T47D (cell line): ENCODE measurements at places on chromosomes 7 and 10.
A peak's percentile ranks its signal among the peaks of the same experiment; 100 is the strongest.

GRCh38 chr10:58486821-58487220 lies 25.9 kb upstream of the BICC1 start:
- DNase-seq: no peak

- DNase-seq: no peak
Measured at GRCh38 chr10:62709200-62709599, 95.3 kb upstream of the ADO start.

DNA sequence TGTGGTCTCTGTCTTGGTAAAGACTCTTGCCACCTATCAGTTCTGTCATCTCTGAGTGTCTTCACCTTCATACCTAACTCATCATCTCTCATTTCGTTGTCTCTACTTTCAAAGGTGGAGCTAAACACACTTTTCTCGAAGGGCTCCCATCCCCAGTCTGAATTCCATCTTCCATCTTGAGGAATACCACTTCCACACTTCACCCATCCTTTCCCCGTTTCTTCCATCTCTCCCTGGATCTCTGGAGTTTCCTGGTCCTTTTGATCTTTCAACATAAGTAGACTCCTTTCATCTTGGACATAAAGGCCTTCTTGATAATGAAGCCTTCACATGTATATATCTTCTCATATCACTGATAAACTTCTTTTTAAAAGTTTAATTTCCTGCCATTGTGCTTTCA lies 120.8 kb upstream of the NOBOX start:
- DNase-seq: no peak

- DNase-seq: no peak
Measured at GRCh38 chr7:34762764-34763163, 104.7 kb downstream of the NPSR1 start.

- DNase-seq: no peak
Measured at GRCh38 chr10:118971876-118972275, 57.6 kb upstream of the NANOS1 start.

DNA sequence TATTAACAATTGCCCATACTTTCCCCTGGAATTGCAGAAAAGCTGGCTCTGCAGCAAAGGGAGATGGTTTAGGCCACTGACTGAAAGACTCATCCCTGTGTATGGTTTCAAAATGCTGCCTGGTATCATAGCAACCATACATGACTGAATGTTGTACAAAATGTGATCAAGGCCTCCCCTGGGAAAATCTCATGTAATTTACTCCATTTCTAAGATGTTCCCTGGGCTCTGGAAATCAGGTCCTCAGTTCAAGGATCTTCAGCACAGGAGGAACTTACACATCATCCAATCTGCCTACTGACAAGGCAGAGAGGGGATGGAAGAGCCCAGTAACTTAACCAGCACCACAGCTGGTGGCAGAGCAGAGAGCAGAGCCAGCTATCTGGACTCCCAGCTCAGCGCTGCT lies 111.8 kb downstream of the JAZF1 start:
- no peak for DNase-seq

GRCh38 chr7:78780560-78780959 lies 672.9 kb downstream of the MAGI2 start:
- peak; percentile 10 for DNase-seq

DNA sequence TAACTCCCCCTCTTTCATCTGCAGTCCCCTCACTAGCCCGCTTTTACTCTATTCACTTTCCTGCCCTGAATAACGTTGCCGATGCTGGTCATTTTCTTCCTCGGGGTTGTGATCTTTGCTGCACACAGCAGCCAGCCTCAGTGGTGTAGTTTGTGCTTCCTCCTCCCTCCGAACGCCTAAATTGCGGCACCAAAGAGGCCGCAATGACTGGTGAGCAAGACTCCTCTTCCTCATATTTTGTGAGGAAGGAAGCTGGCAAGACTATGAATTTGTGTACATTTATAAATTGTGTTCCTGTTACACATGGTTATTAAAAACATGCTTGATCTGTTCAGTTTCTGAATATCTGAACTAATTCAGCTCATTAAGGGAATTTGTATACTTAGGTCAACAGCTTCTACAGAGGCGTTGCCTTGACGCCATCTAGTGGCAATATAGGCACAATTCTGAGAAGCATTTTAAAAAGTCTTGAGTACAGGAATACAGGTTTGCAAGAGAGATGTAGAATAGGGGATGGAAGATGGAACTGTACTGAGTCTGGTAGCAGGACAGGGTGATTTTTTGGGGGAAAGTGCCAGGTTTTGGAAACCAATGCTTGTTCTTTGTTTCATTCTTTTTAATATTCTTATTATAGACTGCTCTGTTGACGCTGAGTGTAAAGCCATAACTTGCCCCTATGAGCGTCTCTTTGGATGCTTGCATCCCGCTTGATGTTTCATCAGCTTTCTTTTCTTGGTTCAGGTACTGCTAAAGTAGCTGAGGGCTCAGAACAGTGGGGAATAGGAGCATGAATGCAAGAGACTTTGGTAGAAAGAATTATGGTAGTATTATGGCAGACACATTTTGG lies 4.1 kb upstream of the TAS2R5 start:
- peak; percentile 69 for DNase-seq

DNA sequence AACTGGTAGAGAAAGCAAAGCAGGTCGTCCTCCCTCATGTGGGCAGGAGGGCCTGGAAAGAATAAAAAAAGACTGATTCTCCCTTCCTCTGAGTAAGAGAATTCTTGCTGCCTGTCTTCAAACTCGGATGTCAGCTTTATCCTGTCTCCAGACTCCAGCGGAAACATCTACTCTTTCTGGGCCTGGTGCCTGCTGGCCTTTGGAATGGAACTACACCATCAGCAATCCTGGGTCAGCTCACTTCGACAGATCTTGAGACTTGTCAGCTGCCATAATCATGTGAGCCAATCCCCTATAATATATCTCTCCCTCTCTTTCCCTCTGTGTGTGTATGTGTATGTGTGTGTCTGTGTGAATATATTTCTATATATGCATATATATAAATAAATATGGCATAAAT lies 411.0 kb upstream of the DPP6 start:
- no peak for DNase-seq

DNA sequence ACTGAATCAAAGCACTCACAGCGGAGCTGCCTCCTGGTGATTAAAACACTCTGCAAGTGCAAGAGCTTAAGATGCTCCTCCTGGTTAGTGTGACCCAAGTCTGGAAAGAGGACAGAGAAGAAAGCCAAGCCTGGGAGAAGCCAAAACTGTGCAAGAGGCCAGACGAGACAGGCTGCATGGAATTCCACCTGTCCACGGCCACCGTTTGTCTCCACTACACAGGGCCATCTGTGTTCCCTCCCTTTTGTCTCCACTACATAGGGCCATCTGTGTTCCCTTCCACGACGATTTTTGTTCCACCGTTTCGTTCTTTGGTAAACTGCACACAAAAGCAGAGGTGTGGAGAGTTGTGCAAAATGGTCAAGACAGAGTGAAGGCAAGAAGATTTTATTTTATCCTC lies 233.0 kb downstream of the DIP2C start:
- no peak for DNase-seq

GRCh38 chr7:95198863-95199262 lies 125.5 kb downstream of the PON1 start:
- DNase-seq: no peak

GRCh38 chr10:33886299-33886698 lies 551.8 kb upstream of the NRP1 start:
- DNase-seq: no peak

DNA sequence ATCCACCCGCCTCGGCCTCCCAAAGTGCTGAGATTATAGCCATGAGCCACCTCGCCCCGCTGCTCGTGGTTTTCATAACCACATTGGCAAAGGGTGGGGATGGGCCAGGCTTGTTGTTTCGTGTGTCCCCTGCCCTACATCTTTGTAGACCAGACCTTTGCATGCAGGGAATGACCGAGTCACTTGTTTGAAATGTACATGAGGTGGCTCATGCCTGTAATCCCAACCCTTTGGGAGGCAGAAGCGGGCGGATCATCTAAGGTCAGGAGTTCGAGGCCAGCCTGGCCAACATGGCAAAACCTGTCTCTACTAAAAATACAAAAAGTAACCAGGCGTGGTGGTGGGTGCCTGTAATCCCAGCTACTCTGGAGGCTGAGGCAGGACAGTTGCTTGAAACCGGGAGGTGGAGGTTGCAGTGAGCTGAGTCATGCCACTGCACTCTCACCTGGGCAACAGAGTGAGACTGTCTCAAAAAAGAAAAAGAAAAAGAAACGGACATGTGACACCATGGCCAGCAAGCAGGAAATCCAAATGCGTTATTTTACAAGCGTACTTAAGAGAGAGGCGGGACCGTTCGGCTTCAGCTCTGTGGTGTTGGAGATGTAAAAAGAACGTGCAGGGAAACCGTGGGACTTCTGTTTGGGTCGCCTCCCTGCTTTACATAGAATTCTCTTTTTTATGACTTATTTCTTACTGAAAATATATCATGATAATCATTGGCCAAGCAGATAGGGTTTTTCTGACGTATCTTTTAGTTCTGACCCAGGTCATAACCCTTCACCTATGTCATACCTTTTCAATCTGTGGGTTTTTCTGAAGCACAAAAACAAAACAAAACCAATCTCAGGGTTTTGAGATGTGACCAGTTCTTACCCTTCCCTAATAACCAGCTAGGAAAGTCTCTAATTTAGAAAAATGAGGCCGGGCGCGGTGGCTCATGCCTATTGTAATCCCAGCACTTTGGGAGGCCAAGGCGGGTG lies 45.1 kb downstream of the WIPI2 start:
- no peak for DNase-seq

- no peak for DNase-seq
Measured at GRCh38 chr10:79296431-79296830, 50.8 kb upstream of the PPIF start.

GRCh38 chr10:4257939-4258465 lies 473.0 kb upstream of the KLF6 start:
- DNase-seq: no peak

DNA sequence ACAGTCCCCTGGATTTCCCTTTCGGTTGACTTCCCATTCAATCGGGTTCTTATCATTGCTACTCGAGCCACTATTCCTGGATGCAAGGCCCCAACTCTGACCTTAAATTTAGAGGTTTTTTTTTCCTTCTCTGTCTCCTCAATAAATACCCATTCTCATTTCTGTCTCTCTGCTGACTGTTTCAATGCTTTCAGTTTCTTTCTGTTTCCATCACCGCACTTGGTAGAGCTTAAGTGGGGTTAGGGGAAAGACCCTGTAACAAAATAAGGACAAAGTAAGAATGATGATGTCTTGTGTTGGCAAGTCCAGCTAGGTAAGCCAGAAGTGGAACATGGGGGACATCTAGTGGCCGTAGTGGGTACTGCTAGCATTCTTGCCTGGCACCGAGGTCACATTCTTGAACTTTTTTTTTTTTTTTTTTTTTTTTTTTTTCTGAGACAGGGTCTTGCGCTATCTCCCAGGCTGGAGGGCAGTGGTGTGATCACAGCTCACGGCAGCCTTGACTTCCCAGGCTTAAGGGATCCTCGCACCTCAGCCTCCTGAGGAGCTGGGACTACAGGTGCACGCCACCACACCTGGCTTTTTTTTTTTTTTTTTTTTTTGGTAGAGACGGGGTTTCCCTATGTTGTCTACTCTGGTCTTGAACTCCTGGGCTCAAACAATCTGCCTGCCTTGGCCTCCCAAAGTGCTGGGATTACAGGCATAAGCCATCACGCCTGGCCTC lies 40.3 kb downstream of the ZC3HC1 start:
- DNase-seq: no peak
